Activated CD4-positive, alpha-beta T cell treated with anti-CD3 and anti-CD28 coated beads, Interleukin-2, Interleukin-6, amounts not matched to agents 100 ng/mL and 50 ng/mL, durations not matched to agents 16 hours and 8 hours (primary cell): ENCODE measurements at places on chromosomes 2 and 18.

- DNase-seq: no peak
These were observed 40.4 kb upstream of the RBM44 start for GRCh38 chr2:237758185-237758584.

DNA sequence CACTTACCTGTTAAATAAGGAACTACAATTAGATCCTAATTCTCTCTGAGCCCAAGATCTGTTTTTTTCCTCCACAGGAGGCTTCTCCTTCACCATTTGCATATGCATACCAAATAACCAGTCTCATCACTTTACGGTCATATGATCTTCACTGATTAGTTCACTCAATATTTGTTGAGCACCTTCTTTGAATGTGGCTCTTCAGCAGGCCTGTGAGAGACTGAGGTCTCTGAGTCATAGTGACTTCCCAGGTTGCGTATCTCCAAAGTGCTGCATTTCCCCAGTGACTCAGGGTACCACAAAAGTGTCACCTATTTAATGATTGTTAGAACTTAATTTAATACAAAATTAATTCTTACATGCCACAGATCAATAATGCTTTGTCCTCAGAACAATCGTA is 108.8 kb upstream of the TRIB2 start:
- DNase-seq: peak; percentile 49

DNA sequence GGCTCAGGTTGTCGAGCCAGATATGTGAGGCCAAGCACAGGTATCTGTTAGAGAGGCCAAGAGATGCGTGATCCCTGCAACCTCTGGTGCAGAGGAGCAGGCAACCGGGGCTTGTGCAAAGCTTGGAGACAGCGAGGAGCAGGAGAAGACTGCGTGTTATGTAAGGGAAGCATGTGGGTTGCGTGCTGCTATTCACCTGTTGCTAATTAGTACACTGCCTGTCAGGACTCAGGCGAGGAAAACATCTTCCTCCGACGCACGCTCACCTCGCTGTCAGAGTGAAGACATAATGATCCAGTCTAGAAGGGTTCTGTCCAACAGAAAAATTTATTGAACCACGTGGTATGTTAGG is 102.5 kb downstream of the HNRNPLL start:
- DNase-seq: no peak

DNA sequence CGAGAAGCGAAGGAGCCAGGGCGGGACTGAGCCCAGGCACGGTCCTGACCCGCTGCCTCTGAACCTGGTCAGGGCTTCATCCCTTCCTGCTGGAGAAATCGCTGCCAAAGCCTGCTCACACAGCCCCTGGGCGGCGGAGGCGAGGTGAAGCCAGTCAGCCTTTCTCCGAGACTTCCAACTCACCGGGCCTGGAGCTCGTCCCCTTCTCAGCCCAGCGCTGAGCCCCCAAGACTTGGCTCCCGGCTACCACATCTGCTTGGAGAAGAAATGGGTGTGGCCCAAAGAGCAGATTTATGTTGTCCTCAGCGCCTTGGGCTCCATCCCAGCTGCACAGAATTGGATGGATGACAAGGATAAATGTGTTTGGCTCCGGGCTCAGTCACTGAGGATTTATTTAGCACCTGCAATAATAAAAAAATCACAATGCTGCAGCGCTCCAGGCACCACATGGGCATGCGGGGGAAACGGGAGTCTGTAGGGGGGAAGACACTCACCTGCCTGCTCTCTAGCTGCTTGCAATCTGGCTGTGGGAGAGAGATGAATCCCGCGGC is 64.9 kb downstream of the ACTR2 start:
- no peak for DNase-seq

DNA sequence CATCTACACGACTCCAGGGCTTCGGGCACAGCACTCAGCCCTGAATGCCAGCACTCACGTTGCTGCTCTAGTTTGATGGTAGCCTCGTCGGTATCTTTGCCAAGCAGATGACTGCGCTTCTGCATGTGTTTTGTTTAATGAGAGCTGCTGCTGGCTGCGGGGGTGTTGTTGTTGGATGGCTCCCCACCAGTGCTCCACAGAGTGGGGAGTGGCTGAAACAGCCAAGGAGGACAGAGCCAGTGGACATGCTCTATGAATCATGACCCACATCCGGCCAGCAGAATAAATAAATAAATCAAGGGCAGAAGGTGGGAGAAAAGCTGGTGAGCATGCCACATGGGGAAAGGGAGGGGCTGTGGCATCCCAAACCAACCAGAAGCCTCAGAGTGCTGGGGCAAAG is 131.2 kb upstream of the SOX11 start:
- no peak for DNase-seq

DNA sequence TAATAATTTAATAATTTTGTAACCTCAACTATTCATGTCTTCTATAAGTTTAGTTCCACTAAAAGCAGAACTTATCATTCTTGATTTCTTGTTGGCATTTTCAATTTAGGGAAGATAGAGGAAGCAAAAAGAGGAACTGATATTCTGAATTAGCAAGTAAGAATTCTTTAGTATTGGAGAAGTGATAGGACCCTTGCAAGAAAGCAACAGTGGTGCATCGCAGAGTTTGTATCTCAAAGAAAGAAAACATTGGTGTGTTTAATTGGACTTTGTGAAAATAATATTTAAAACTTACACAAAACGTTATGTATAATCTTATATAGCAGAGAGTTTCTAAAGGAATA is 36.5 kb upstream of the TNFRSF11A start:
- no peak for DNase-seq

- DNase-seq: no peak
These were observed 21.2 kb downstream of the STAMBP start for GRCh38 chr2:73850009-73850408.

GRCh38 chr2:65436824-65437221 is 4.4 kb upstream of the SPRED2 start:
- DNase-seq: peak; percentile 87

DNA sequence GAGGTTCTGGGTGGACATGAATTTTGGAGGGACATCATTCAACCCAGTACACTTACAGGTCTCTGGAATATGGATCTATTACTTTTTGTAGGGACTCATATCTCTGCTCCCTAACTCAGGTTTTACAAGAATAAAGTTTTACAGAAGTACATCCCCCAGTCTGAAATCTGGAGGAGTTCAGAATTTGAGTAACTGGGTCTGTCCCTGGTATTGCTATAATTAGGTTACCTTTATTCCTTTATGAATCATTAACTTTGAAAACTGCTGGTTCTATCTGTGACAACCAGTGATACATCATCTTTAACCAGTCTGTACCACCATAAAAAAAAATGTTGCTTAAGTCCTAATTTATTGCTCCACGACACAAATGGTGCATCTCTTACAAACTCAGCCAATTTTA is 59.9 kb downstream of the INSIG2 start:
- DNase-seq: no peak

DNA sequence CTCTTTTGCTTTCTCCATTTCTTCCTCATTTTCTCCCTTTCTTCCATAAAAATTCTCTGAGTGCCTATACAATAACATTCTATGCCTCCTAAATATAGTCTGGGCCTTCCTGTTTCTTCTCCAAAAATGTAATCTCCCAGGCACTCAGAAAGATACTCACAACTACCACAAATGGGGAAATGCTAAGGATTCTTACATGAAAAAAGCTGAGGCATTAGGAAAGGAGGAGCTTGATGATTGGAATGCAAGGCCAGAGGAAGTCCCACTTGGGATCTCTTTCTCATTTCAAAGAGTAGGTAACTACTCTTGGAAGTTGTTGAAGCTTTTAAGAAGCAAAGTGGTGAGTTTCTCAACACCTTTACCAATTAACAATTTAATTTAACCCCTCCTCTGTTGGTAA is 3.4 kb downstream of the VSNL1 start:
- DNase-seq: no peak

DNA sequence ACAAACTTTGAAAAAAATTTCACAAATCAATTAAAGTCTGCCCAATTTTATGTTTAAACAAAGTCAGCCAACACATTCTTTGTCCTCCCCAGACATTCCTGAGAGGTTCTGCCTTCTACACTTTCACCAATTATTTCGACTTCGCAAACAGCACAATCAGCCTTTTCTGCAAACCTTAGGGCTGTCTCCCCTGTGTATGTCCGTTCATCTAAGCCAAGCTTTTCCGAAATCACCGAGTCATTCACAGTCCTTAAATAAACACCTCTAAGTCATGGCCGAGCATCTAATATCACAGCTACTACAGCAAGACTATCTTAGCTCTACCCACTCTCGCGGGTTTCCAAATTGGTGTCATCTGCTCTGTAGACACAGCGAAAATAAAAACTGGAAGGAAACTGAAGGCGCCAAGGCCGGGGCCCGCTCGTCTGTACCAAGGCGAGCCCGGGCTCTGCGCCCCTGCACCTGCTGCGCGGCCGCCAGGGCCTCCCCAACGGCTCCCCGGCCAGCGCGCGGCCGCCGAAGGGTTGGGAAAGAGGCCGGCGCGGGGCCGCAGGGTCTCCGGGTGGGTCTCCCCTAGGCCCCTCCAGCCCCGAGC is 730 bp downstream of the ODC1 start:
- peak; percentile 56 for DNase-seq
